ENCODE measurements at places on chromosomes 4 and X.

DNA sequence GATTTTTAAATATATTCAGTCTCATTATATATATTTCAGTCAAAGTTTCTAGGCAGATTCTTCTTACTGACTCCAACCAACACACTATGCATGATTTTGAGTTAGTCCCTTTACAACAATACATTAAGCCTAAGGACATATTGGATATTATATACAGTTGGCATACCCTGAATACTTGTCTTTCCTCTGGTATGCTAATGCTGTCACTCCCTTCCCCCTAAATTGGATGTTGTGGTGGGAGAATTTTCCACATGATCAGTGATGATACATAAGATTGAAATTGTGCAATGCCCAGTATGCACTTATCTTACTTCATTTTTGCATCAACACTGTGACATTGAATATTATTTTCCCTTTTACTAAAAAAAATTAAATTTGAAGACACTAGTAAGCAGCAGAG, 935.2 kb downstream of the PCDH7 start:
- no peak for DNase-seq
- no peak overlapping the region for H3K4me3 ChIP-seq
- no peak overlapping the region for H3K27ac ChIP-seq
- no peaks in the 10 kb centered on the region for H3K4me1 ChIP-seq
- no peaks in the 10 kb centered on the region for H3K36me3 ChIP-seq

- H3K27ac ChIP-seq, result no peak overlapping the region
- H3K4me3 ChIP-seq, result no peak overlapping the region
- no peaks in the 10 kb centered on the region for H3K27me3 ChIP-seq
- no peaks in the 10 kb centered on the region for H3K36me3 ChIP-seq
- H3K4me1 ChIP-seq, result no peaks in the 10 kb centered on the region
- DNase-seq, result no peak
Measured at GRCh38 chr4:153906231-153906630, 117.3 kb upstream of the SFRP2 start.

DNA sequence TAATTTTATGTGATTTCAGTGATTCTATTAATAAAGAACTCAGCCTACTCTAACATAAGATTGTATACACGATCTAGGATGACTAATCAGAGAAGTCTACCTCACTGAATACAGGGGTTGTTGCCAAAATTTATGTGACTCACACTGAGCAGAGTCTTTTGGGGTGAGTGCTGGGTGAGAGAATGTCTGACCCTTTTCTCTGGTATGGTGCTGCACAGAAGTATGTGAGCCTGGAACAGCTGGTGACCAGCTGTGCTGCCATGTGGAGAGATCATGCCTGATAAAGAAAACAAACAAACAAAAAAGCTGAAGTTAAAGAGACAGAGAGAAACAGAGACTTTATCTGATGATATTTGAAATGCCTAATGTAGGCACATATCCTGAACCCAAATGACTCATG, 618.1 kb upstream of the GRIA3 start:
- no peaks in the 10 kb centered on the region for H3K27me3 ChIP-seq
- no peaks in the 10 kb centered on the region for H3K36me3 ChIP-seq

GRCh38 chr4:150366487-150366999, 215.4 kb upstream of the MAB21L2 start:
- H3K4me3 ChIP-seq, result no peak overlapping the region
- no peaks in the 10 kb centered on the region for H3K4me1 ChIP-seq
- no peaks in the 10 kb centered on the region for H3K27me3 ChIP-seq
- no peak for DNase-seq
- no peaks in the 10 kb centered on the region for H3K36me3 ChIP-seq
- no peak overlapping the region for H3K27ac ChIP-seq

DNA sequence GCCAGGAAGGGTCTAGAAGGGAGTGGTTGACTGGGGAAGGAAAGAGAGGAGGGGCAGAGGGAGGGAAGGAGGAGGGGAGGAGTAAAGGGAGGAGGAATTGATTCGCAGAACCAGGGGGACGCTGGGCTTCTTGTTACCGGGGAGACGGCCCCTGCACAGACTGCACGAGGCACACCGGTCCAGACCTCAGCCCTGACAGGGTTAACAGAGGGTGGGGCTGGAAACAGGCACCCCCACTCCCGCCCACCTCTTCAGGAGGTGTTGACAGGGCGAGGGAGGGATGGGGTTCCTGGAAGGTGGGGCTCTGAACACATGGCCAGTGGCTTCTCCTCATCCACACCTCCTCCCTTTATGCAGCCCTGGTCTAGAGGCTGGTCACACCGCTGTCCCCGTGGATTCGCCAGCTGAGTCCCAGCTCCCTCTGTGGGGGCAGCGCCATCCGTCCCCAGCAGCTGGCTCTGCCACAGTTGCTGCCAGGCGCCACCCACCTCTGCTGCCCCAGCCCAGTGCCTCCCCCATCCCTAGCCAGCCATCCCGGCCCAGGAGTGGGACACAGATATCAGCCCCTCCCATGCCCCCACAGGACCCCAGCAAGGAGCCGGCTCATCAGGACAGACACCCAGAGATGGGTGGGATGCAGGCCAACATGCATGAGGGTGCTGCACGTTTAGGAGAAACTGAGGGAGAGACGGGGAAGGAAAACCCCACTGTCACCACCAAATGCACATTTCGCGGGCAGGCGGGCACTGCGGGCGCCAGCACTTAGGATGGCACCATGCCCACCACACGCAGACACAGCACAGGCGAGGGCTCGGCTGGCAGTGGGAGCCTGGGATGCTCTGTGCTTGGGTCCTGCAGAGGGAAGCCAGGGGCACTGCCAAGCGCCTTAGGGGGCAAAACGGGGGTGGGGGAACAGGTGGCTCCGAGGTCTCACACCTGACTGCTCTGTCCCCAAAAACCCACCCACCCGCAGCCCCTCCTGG, 87.6 kb downstream of the ABLIM2 start:
- no peak overlapping the region for H3K27ac ChIP-seq
- H3K36me3 ChIP-seq, result no peaks in the 10 kb centered on the region
- no peaks in the 10 kb centered on the region for H3K27me3 ChIP-seq
- no peaks in the 10 kb centered on the region for H3K4me1 ChIP-seq
- no peak for DNase-seq

GRCh38 chr4:7635445-7636239, 200.9 kb upstream of the PSAPL1 start:
- no peaks in the 10 kb centered on the region for H3K27me3 ChIP-seq
- no peaks in the 10 kb centered on the region for H3K4me1 ChIP-seq
- no peak for DNase-seq
- no peaks in the 10 kb centered on the region for H3K36me3 ChIP-seq

- no peaks in the 10 kb centered on the region for H3K4me1 ChIP-seq
- no peaks in the 10 kb centered on the region for H3K36me3 ChIP-seq
- no peak overlapping the region for H3K4me3 ChIP-seq
- H3K27ac ChIP-seq, result no peak overlapping the region
- no peak for DNase-seq
- no peaks in the 10 kb centered on the region for H3K27me3 ChIP-seq
Measured at GRCh38 chr4:52358883-52359321, 300.2 kb downstream of the USP46 start.

- H3K27me3 ChIP-seq, result no peaks in the 10 kb centered on the region
- H3K27ac ChIP-seq, result no peak overlapping the region
- DNase-seq, result no peak
- H3K4me3 ChIP-seq, result no peak overlapping the region
- no peaks in the 10 kb centered on the region for H3K4me1 ChIP-seq
Measured at GRCh38 chr4:73309211-73309610, 50.6 kb upstream of the ANKRD17 start.

DNA sequence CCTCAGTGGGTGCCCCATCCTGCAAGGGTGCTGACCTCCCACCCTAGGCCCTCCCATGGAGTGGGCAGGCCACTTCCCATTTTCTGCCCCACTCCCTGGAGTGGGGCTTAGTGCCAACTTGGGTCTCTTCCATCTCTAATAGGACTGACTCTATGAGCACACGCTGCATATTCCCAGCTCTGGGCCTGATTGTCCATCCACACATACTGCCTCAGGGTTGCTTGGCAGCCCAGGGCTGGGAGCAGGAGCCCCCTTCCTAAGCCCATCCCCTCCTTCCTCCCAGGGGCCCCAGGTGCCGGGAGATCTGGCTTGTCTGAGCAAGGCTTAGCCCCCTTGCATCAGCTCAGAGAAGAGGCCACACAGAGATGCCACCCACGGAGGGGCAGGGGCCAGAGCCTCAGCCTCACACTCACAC, 55.1 kb downstream of the PJA1 start:
- H3K36me3 ChIP-seq, result no peaks in the 10 kb centered on the region
- no peaks in the 10 kb centered on the region for H3K27me3 ChIP-seq
- no peak overlapping the region for H3K27ac ChIP-seq
- no peaks in the 10 kb centered on the region for H3K4me1 ChIP-seq
- DNase-seq, result no peak
- H3K4me3 ChIP-seq, result no peak overlapping the region

DNA sequence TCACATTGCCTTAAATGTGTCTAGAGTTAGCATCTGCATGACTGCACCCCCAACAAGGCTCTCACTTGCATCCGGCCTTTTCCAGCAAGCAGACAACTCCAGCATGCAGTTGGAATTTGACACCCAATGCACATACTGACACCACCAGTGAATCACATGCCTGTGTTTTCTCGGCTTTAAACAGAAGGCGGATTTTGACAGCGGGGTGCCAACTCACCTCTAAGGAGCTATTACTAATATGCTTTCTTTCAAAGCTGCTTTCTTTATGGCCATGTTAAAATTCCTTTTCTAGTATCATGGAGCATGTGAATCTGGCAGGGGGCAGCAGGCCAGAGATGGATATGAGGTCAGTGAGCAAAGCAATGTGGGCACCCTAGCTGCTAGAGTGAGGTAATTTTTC, 78.0 kb upstream of the CLNK start:
- H3K27me3 ChIP-seq, result no peaks in the 10 kb centered on the region
- no peak overlapping the region for H3K4me3 ChIP-seq
- no peaks in the 10 kb centered on the region for H3K4me1 ChIP-seq

- H3K27ac ChIP-seq, result no peak overlapping the region
- H3K27me3 ChIP-seq, result no peaks in the 10 kb centered on the region
- no peaks in the 10 kb centered on the region for H3K4me1 ChIP-seq
Measured at GRCh38 chrX:28756647-28757046, 169.4 kb downstream of the IL1RAPL1 start.

- H3K4me3 ChIP-seq, result no peak overlapping the region
- no peaks in the 10 kb centered on the region for H3K36me3 ChIP-seq
- no peak overlapping the region for H3K27ac ChIP-seq
- no peaks in the 10 kb centered on the region for H3K27me3 ChIP-seq
- no peaks in the 10 kb centered on the region for H3K4me1 ChIP-seq
Measured at GRCh38 chrX:42524379-42524778, 253.6 kb downstream of the PPP1R2C start.

- no peaks in the 10 kb centered on the region for H3K4me1 ChIP-seq
- no peaks in the 10 kb centered on the region for H3K36me3 ChIP-seq
- DNase-seq, result no peak
- no peaks in the 10 kb centered on the region for H3K27me3 ChIP-seq
- H3K27ac ChIP-seq, result no peak overlapping the region
Measured at GRCh38 chrX:31279359-31279758, 207.5 kb upstream of the FTHL17 start.

GRCh38 chr4:65921180-65921579, 250.9 kb upstream of the EPHA5 start:
- no peak overlapping the region for H3K27ac ChIP-seq
- no peak overlapping the region for H3K4me3 ChIP-seq
- no peaks in the 10 kb centered on the region for H3K4me1 ChIP-seq
- no peaks in the 10 kb centered on the region for H3K27me3 ChIP-seq
- DNase-seq, result no peak

GRCh38 chr4:38871593-38871992, 4.0 kb downstream of the FAM114A1 start:
- DNase-seq, result no peak
- peaks cover 18% of the 10 kb centered on the region for H3K27me3 ChIP-seq
- no peak overlapping the region for H3K27ac ChIP-seq
- no peak overlapping the region for H3K4me3 ChIP-seq
- no peaks in the 10 kb centered on the region for H3K36me3 ChIP-seq

DNA sequence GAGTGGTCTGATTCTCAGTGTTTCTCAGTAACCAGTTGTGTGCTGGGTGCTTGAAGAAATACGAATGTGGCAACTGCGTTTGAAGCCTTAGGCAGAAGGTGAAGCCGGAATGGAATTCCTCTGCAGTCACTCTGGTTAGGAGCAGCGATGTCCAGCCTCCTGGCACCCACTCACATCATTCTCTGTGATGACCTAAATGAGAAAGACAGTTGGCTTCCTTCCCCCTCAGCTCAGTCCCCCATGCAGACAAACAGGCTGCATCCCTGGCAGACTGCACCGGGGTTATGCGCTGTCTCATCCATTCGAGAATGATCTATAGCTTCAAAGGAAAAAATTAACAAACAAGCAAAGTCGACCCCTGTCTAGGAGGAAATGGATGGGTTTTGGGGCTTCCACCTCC, 170.1 kb upstream of the SCML1 start:
- no peak for DNase-seq
- H3K27ac ChIP-seq, result no peak overlapping the region
- H3K36me3 ChIP-seq, result no peaks in the 10 kb centered on the region
- no peak overlapping the region for H3K4me3 ChIP-seq
- no peaks in the 10 kb centered on the region for H3K4me1 ChIP-seq
- no peaks in the 10 kb centered on the region for H3K27me3 ChIP-seq

DNA sequence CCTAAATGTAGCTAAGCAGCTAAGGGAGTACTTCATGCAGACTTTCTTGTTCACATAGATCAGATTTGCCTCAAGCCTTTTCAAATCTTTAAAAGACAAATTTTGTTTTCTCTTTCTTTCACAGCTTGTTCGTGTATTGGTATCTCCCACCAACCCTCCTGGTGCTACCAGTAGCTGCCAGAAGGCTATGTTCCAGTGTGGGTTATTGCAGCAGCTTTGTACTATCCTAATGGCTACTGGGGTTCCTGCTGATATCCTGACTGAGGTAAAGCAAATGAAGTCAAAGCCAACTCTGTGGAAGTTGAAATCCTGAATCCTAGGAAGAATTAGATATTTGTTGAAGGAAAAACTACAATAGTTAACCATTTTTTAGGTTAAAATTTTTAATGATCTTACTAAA, 62.6 kb downstream of the USO1 start:
- no peak overlapping the region for H3K27ac ChIP-seq
- no peaks in the 10 kb centered on the region for H3K27me3 ChIP-seq
- H3K4me3 ChIP-seq, result no peak overlapping the region
- DNase-seq, result no peak
- H3K36me3 ChIP-seq, result peaks cover 74% of the 10 kb centered on the region

- no peaks in the 10 kb centered on the region for H3K36me3 ChIP-seq
- H3K27ac ChIP-seq, result no peak overlapping the region
- H3K4me1 ChIP-seq, result no peaks in the 10 kb centered on the region
- no peak for DNase-seq
- no peaks in the 10 kb centered on the region for H3K27me3 ChIP-seq
Measured at GRCh38 chr4:125482822-125483221, 168.1 kb downstream of the FAT4 start.

DNA sequence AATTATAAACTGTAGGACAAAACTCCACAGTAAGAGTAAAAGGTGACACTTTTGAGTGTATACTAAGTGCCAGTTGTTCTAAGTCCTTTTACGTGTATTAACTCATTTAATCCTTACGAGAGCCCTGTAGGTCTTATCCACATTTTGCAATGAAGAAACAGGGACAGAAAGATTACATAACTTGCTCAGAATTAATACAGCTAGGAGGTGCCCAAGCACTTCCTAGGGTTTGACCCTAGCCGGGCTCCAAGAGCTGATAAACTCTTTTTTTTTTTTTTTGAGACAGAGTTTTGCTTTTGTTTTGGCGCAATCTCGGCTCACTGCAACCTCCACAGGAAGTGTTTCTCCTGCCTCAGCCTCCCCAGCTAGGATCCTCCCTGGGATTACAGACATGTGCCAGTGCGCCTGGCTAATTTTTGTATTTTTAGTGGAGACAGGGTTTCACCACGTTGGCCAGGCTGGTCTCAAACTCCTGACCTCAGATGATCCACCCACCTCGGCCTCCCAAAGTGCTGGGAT, 110.4 kb downstream of the UBE2K start:
- H3K36me3 ChIP-seq, result no peaks in the 10 kb centered on the region
- H3K27ac ChIP-seq, result no peak overlapping the region
- no peak overlapping the region for H3K4me3 ChIP-seq
- H3K27me3 ChIP-seq, result no peaks in the 10 kb centered on the region
